ENCODE measurements at places on chromosomes 5 and 9.

DNA sequence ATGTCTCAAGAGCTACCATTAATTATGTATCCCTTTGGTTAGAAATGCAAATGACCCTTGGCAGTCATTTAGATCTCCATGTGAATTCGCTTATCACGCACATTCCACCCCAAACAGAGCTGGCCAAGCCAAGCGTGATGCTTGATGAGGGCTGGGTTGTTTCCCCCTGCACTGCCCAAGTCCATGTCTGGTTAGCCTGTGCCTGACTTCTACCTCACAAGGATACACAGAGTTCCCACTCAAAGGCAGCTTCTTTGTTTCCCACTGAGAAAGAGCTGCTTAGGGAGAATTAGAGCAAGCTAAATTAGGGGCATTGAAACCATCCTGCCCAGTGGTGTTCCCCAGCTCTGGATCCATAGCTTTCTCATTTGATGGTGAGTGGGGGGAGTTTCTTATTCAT is 87.2 kb downstream of the FSTL4 start:
- DNase-seq, result no peak

DNA sequence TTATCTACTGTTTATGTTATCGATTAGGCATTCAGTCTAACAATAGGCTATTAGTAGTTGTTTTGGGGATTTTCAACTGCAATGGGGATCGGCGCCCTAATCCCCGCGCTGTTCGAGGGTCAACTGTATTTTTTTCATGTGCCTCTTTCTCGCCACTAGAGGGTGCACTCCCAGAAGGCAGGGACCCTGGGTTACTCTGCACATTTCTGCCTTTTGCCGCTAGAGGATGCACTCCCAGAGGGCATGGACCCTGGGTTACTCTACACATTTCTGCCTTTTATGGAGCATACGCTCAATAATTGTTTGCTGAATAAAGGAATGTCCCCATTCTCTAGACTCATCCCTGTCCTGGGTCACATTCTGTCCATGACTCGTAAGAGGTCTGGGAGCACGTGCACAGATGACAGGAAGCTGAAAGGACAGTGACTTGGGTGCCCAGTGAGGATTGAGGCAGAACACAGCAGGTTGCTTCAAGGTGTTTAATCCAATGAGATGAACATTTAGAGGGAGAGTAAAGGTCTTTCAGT is 27.9 kb upstream of the RECK start:
- peak; percentile 77 for DNase-seq

- DNase-seq, result no peak
Observed at GRCh38 chr9:1580215-1580614, 434.9 kb upstream of the SMARCA2 start.

- DNase-seq, result no peak
Observed at GRCh38 chr5:92504346-92504745, 1076.7 kb downstream of the NR2F1-AS1 start.

DNA sequence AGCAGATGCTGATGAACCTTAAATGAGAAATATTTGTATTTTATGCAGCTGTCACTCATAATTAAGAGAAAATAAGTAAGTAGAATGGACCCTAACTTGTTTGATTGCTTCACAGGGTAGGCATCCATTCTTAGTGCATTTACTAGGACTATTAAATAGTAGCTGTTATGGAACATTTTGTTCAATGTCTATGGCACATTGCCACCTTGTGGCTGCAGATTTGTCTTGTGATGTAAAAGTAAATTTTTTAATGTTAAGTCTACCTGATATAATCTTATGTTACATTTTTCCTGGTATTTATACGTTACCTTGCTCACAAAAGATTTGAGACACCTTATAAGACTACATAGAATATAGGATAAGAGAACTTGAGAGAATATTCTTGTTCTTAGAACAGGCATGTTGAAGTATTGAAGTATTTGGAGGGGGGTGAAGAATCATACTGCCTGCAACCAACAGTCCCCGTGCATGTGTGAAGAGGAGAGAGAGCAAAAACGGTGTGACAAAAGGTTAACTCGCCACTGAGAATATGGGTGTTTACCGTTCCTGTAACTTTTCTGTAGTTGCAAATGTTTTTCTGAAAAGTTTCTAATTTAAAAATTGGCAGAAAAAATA is 161.1 kb downstream of the MAST4 start:
- no peak for DNase-seq
